Cardiac muscle cell (in vitro differentiated cells and primary cell): ENCODE measurements at places on chromosomes 4 and X. TPM values are rescaled to one million over a fixed set of nuclear protein-coding genes. Genes with fewer than 3 reads are reported as not detected.

- H3K4me1 ChIP-seq = no peaks in the 10 kb centered on the region
- no peak overlapping the region for H3K27ac ChIP-seq
- DNase-seq = no peak
- H3K4me3 ChIP-seq = no peak overlapping the region
These were observed 43.0 kb downstream of the AMELX start for GRCh38 chrX:11336201-11336600.

GRCh38 chr4:185192059-185192458 is 11.7 kb downstream of the CFAP97 start:
- DNase-seq = no peak
- H3K4me1 ChIP-seq = no peaks in the 10 kb centered on the region
- no peak overlapping the region for H3K4me3 ChIP-seq
- H3K27me3 ChIP-seq = no peaks in the 10 kb centered on the region

- H3K27ac ChIP-seq = no peak overlapping the region
- no peaks in the 10 kb centered on the region for H3K36me3 ChIP-seq
- no peak for DNase-seq
These were observed 21.7 kb downstream of the PPP2R2C start for GRCh38 chr4:6450709-6451108.

UGT2B11 gene
- not detected in 2 replicates for total RNA-seq
